ENCODE measurements at places on chromosomes 12 and 14. TPM values are rescaled to one million over a fixed set of nuclear protein-coding genes. Genes with fewer than 3 reads are reported as not detected.

The LRP1-AS gene
- total RNA-seq: not detected

The NANOG gene
- not detected for total RNA-seq

DNA sequence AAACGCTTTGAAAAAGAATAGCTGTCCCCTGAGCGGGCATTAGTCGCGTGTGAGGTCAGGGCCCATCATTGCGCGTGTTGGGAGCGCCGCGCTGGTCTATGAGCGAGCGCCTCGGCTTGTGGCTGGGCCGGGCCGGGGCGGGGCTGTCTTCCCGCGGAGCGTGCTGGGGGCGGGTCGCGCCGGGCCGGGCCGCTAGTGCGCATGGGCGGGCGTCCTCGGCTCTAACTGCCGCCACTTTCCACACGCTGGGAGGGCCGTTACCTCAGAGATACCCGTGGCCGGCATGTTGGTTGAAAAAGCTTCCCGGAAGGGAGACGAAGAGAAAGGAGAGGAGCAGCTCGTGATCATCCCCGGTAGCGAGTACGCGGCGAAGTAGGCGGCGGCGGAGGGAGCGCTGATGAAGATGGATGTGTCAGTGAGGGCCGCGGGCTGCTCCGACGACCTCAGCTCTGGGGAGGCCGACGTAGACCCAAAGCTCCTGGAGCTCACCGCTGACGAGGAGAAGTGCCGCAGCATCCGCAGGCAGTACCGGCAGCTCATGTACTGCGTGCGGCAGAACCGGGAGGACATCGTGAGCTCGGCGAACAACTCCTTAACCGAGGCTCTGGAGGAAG lies at the start of gene EID3:
Gene EID3, plus strand, starts transcription at position 202 of the 614 bp plus-strand sequence. Its CDS starts 196 bp downstream, at position 398.
- peak; percentile 91 for DNase-seq

DNA sequence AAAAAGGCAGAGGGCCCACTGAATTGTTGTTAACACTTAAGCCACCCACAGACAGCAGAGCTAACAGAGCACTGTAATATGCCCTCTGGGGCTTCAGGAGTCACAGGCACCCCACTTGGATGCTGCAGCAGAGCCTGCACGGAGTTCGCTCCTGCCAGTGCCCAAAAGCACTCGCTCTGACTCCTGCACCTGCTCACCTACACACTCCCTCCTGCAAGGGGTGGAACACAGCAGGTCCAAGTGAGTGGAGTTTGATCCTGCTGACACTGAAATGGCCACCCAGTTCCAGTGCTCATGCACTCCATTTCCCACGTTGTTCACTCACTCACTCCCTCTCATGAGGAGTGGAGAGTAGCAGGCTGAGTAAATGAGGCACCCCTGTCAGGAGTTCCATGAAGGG lies 68.8 kb downstream of the OSBPL8 start:
- no peak for DNase-seq

Data from activated T-helper 2 cell treated with anti-CD3 and anti-CD28 coated beads, Interferon-gamma antibody, Interleukin-2, Interleukin-4, amounts not matched to agents 10 μg/mL and 5 μg/mL and 100 μg/mL, durations not matched to agents 14 hours and 24 hours and 36 hours (primary cell).